ENCODE measurements at places on chromosomes 5 and 9.

GRCh38 chr5:111769541-111769940 is 12.5 kb upstream of the NREP start:
- DNase-seq: no peak

GRCh38 chr9:35355939-35356338 is 134.0 kb upstream of the RUSC2 start:
- no peak for DNase-seq

GRCh38 chr5:148839960-148840359 is 13.5 kb downstream of the ADRB2 start:
- no peak for DNase-seq

- no peak for DNase-seq
Measured at GRCh38 chr5:89087551-89088318, 204.8 kb upstream of the MEF2C start.

GRCh38 chr9:89444925-89445765 is 52.8 kb downstream of the SEMA4D start:
- DNase-seq: no peak

GRCh38 chr5:113176196-113176595 is 199.6 kb downstream of the DCP2 start:
- DNase-seq: no peak

All from hematopoietic multipotent progenitor cell treated with erythropoietin and hydrocortisone succinate and interleukin-3 and kit ligand, for 8 days (in vitro differentiated cells).